ENCODE measurements at places on chromosomes 12 and 14. TPM values are rescaled to one million over a fixed set of nuclear protein-coding genes. Genes with fewer than 3 reads are reported as not detected.

- no peak overlapping the region for H3K4me3 ChIP-seq
- peaks cover 5% of the 10 kb centered on the region for H3K27me3 ChIP-seq
- H3K27ac ChIP-seq: no peak overlapping the region
- no peak for DNase-seq
Measured at GRCh38 chr14:74333909-74334308, 14.4 kb upstream of the VRTN start.

GRCh38 chr12:1800401-1801302 lies 19.7 kb upstream of the LRTM2 start:
- no peaks in the 10 kb centered on the region for H3K36me3 ChIP-seq
- DNase-seq: no peak
- no peaks in the 10 kb centered on the region for H3K27me3 ChIP-seq
- no peak overlapping the region for H3K4me3 ChIP-seq
- H3K4me1 ChIP-seq: peaks cover 10% of the 10 kb centered on the region

GRCh38 chr12:124543052-124543589 lies 24.3 kb downstream of the NCOR2 start:
- H3K4me1 ChIP-seq: peaks cover 44% of the 10 kb centered on the region
- H3K27ac ChIP-seq: no peak overlapping the region
- DNase-seq: peak; percentile 51
- no peak overlapping the region for H3K4me3 ChIP-seq
- peaks cover 1% of the 10 kb centered on the region for H3K36me3 ChIP-seq

DNA sequence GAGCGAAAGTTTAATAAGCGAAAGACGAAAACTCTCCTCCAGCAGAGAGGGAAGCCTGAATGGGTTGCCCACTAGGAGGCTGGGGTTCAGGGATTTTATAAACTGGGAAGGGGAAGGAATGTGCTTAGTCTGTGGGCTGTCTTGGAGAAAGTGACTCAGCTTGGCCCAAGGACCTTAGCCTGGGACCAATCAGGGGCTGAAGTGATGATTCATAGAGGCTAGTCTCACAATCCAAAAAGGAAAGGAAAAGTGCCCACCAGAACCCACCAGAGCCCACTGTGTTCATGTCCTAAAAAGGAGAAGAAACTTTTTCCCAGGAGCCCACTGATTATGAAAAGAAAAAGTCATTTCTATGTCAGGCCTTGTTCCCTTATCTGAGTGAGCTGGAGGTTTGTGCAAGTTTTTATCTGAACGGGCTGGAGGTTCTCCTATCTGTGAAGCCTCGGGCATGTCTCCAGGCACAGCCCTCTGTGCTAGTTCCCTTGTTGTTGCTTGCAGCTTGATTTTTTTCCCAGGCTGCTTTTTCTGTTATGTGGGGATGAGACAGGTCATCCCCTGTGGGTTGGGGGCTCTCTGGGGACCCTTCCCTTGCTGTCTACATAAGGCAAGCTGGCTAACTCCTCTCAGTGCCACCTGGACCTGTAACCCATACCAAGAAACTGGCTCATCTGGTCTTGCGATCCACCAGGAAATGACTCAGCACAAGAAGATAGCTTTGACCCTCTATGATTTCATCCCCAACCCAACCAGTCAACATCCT lies 8.3 kb upstream of the GOLGA5 start:
- no peaks in the 10 kb centered on the region for H3K27me3 ChIP-seq
- H3K4me1 ChIP-seq: peaks cover under 1% of the 10 kb centered on the region
- H3K4me3 ChIP-seq: no peak overlapping the region
- no peak for DNase-seq
- no peak overlapping the region for H3K27ac ChIP-seq

GRCh38 chr14:73762375-73762822 lies 48.2 kb upstream of the PNMA1 start:
- H3K27ac ChIP-seq: peak overlapping the region; percentile 99
- peaks cover 79% of the 10 kb centered on the region for H3K4me1 ChIP-seq
- no peak for DNase-seq
- H3K4me3 ChIP-seq: peak overlapping the region; percentile 57
- no peaks in the 10 kb centered on the region for H3K27me3 ChIP-seq

GRCh38 chr12:91994208-91994797 lies 151.3 kb downstream of the BTG1 start:
- peaks cover 21% of the 10 kb centered on the region for H3K36me3 ChIP-seq
- H3K4me3 ChIP-seq: no peak overlapping the region
- H3K27me3 ChIP-seq: no peaks in the 10 kb centered on the region
- no peak for DNase-seq
- peaks cover 42% of the 10 kb centered on the region for H3K4me1 ChIP-seq

DNA sequence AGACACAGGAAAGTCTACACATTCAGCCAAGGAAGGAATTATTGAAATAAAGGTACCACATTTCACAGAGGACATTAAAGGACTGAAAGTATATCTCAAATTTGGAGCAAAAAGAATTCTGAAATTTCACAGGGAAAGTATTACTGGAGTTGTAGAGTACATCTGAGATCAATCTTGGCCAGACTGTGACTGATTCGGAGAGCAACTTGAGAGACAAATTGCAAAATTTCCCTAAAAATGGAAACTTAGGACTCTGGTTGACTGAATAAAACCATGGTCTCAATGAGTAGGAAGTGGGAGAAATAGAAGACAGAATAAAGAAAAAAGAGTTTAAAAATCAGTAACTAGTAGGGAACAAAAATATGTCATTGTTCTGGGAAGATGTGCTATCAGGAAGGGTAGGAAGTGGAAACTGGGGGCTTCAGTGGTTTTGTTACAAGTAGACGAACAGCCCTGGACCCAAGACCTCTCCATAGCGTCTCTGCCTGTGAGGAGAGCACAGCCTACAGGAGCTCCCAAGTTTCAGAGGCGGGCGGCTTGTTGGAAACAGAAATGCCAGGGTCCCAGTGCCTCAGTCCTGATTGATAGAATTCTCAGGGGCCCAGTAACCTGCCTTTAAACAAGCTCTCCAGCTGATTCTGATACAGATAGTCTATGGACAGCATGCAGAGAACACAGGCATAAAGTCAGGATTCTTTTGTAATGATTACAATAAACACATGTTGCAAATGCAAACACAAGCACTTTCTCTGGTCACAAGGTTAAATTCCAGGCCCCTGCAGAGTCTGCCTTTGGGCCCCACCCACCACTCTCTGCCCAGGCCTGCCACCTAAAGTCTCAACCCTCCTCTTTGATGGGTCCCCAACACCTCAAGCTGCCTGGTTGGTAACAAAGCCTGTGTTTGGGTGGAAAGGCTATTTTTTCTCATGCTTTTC lies 63.1 kb downstream of the BBS10 start:
- no peaks in the 10 kb centered on the region for H3K36me3 ChIP-seq
- H3K4me1 ChIP-seq: no peaks in the 10 kb centered on the region
- H3K27ac ChIP-seq: no peak overlapping the region
- no peak overlapping the region for H3K4me3 ChIP-seq
- no peak for DNase-seq

The OAS3 gene
- 9.1 TPM for polyA plus RNA-seq

The OR4M1 gene
- not detected for polyA plus RNA-seq

The TBX3 gene
- not detected for polyA plus RNA-seq

Data from naive thymus-derived CD8-positive, alpha-beta T cell (primary cell).